ENCODE measurements at places on chromosomes 4 and X. TPM values are rescaled to one million over a fixed set of nuclear protein-coding genes. Genes with fewer than 3 reads are reported as not detected.

Gene HDX
- 12.1 TPM for total RNA-seq

Gene RAB9B
- total RNA-seq, result 0.40 TPM

Gene FGF2
- 26.3 TPM for total RNA-seq

Gene DUX4
- total RNA-seq, result not detected

Gene UFSP2
- 40.8 TPM for total RNA-seq

Gene TMSB15A
- total RNA-seq, result 6.0 TPM

Gene GPR50
- total RNA-seq, result not detected

Gene SULT1B1
- total RNA-seq, result 150 TPM

Gene RAB33A
- 0.27 TPM for total RNA-seq

Gene ADH1C
- not detected for total RNA-seq

Gene HS3ST1
- total RNA-seq, result 2.9 TPM

Gene FGD1
- total RNA-seq, result 8.3 TPM

Gene CXCL1
- 64.6 TPM for total RNA-seq

Gene CPXCR1
- not detected for total RNA-seq

Gene PTPN13
- total RNA-seq, result 7.2 TPM

Gene NAA15
- total RNA-seq, result 105 TPM

Gene ZAR1
- not detected for total RNA-seq

Gene TRPC3
- total RNA-seq, result not detected

Gene KLHL2
- 29.4 TPM for total RNA-seq

Gene LPAR4
- 1.2 TPM for total RNA-seq

Gene ITM2A
- total RNA-seq, result 40.1 TPM

Gene FRMPD4
- total RNA-seq, result not detected

Gene FANCB
- total RNA-seq, result 15.9 TPM
